Chondrocyte (in vitro differentiated cells): ENCODE measurements at places on chromosomes 3 and 15. TPM values are rescaled to one million over a fixed set of nuclear protein-coding genes. Genes with fewer than 3 reads are reported as not detected.

The TAMM41 gene
- 11.2 to 15.9 TPM (median 13.3 TPM) in 3 replicates for total RNA-seq

DNA sequence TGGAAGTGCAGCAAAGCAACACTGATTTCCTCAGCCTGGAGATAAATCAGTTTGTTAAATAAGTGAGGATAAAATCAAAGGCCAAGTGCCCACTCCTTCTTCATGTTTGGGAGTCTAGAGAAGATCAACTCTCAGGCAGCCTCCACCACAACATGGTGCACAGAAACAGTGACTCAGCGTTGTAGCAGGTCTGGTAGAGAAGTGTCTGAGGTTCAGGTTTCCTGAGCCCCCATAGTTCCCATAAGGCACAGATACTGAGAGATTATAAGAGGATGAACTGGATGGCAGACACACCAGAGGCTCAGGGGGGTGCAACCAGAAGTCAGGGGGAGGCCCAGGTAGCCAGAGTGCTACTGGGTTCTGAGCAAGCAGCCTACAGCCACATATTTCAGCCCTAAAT is 166.7 kb downstream of the FRMD5 start:
- H3K4me3 ChIP-seq = no peak overlapping the region
- H3K4me1 ChIP-seq = peaks cover 27% of the 10 kb centered on the region
- H3K36me3 ChIP-seq = no peaks in the 10 kb centered on the region
- H3K27ac ChIP-seq = peak overlapping the region; percentile 1
- DNase-seq = no peak

GRCh38 chr15:81183439-81183775 is 13.3 kb upstream of the IL16 start:
- DNase-seq = no peak
- peaks cover 14% of the 10 kb centered on the region for H3K27me3 ChIP-seq
- H3K27ac ChIP-seq = no peak overlapping the region
- no peaks in the 10 kb centered on the region for H3K36me3 ChIP-seq
- H3K4me3 ChIP-seq = peak overlapping the region; percentile 65

The GOLGA8Q gene
- total RNA-seq = 1.0 to 3.2 TPM in 2 of 3 replicates, not detected in the other

- no peak for DNase-seq
- peak overlapping the region; percentile 93 for H3K4me3 ChIP-seq
- peak overlapping the region; percentile 97 for H3K27ac ChIP-seq
These were observed 556 bp downstream of the CHP1 start for GRCh38 chr15:41231422-41232226.

DNA sequence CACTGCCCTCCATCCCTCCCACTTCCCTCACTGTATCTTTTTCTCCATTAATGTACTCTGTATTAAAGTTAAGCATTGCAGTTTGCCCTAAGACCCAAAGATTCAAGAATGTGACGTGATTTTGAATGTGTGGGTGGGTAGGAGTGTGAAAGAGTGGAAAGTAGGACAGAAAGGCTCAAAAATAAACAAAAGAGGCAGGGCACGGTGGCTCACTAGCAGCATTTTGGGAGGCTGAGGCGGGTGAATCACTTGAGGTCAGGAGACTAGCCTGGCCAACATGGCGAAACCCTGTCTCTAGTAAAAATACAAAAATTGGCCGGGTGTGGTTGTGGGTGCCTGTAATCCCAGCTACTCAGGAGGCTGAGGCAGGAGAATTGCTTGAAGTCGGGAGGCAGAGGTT is 18.4 kb downstream of the TFRC start:
- H3K27ac ChIP-seq = no peak overlapping the region
- H3K27me3 ChIP-seq = no peaks in the 10 kb centered on the region
- peaks cover 11% of the 10 kb centered on the region for H3K4me1 ChIP-seq
- no peak for DNase-seq

GRCh38 chr3:86856711-86857110 is 134.2 kb downstream of the VGLL3 start:
- no peak overlapping the region for H3K27ac ChIP-seq
- no peaks in the 10 kb centered on the region for H3K4me1 ChIP-seq
- H3K36me3 ChIP-seq = no peaks in the 10 kb centered on the region
- no peak for DNase-seq

DNA sequence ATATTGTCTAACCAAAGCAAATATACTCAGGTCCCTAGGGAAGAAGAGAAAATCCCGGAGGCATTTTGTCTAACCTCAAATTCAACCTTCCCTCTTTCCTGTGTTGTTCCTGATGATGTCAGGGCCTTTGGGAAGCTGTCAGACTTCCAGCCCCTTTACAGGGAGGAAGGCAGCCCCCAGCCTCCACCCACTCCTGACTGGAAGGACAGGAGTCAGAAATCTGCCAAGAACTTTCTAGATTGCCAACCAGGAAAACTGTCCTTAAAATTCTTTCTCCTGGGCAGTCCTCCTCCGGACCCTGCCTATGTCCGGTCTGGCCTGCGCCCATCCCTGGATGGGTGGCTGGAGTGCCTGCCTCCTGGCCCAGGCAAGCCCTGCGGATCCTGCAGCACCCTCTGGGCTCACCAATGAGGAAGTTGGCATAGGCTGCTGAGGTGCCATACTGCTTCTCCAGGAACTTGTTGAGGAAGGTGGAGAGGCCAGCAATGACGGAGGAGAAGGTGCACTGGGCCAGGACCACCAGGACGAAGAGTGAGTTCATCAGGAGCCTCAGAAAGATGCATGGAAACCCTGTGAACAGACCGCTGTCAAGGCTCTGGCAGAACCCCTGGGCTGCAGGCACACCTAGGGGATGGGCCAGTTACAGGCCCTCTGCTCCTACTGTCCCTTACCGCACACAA is 52.6 kb upstream of the RAB6B start:
- H3K36me3 ChIP-seq = no peaks in the 10 kb centered on the region
- H3K27ac ChIP-seq = no peak overlapping the region
- H3K4me3 ChIP-seq = no peak overlapping the region

- peak overlapping the region; percentile 50 for H3K27ac ChIP-seq
- peaks cover 66% of the 10 kb centered on the region for H3K4me1 ChIP-seq
- no peak for DNase-seq
- no peaks in the 10 kb centered on the region for H3K27me3 ChIP-seq
- H3K36me3 ChIP-seq = peaks cover 2% of the 10 kb centered on the region
These were observed 2.8 kb upstream of the PRICKLE2 start for GRCh38 chr3:64228110-64228509.

DNA sequence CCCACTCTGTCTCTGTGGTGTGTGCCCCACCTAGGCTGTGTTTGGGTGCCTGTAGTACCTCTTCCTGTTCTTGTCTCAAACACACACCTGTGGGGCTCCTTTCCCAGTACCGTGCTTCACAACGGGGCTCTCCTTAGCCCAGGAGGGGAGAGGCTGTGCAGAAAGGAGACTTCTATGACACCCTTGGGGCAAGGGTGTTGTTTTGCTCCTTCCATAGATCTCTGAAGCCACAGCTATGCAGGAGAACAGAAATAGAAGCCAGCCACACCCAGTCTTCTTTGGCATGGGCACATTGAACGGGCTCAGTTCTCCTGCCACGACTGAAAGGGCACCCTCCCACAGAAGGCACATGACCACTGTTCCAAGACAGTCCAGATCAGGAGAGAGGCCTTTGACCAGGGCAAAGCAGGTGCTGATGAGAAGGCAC is 74.3 kb downstream of the LIPC start:
- peak overlapping the region; percentile 53 for H3K27ac ChIP-seq
- peaks cover 27% of the 10 kb centered on the region for H3K4me1 ChIP-seq
- no peaks in the 10 kb centered on the region for H3K36me3 ChIP-seq
- no peak overlapping the region for H3K4me3 ChIP-seq
- H3K27me3 ChIP-seq = no peaks in the 10 kb centered on the region

GRCh38 chr15:32843219-32843815 is 125.5 kb downstream of the GREM1 start:
- DNase-seq = no peak
- H3K27ac ChIP-seq = no peak overlapping the region
- H3K4me1 ChIP-seq = peaks cover 32% of the 10 kb centered on the region
- H3K36me3 ChIP-seq = no peaks in the 10 kb centered on the region
- no peaks in the 10 kb centered on the region for H3K27me3 ChIP-seq
- no peak overlapping the region for H3K4me3 ChIP-seq

GRCh38 chr3:186849374-186849975 is 7.0 kb downstream of the ADIPOQ start:
- DNase-seq = no peak
- H3K27ac ChIP-seq = no peak overlapping the region
- no peaks in the 10 kb centered on the region for H3K4me1 ChIP-seq
- peaks cover 17% of the 10 kb centered on the region for H3K27me3 ChIP-seq

GRCh38 chr3:79551997-79552396 is 215.8 kb downstream of the ROBO1 start:
- no peak overlapping the region for H3K27ac ChIP-seq
- H3K4me3 ChIP-seq = no peak overlapping the region
- H3K36me3 ChIP-seq = no peaks in the 10 kb centered on the region

GRCh38 chr3:158102242-158103080 is 3.8 kb downstream of the SHOX2 start:
- H3K4me1 ChIP-seq = peaks cover 41% of the 10 kb centered on the region
- H3K36me3 ChIP-seq = peaks cover 4% of the 10 kb centered on the region

DNA sequence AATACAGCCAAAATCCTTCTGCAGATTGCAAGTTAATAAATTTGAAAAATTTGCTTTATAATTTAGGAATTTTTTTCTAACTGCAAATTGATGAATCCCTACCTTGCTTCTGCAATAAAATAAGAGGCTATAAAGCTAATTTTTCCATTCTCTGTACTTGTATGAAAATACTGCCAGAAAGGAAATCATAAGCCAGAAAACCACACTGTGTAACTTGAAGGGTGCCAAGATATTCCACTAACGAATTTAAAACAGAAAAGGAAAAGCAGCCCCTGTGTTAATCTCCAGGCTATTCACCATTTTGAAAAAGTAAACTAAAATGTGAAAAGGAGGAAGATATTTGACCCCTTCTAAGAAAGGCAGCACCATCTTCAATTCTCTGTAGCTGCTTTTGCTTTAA is 557.9 kb upstream of the ZNF385D start:
- H3K4me3 ChIP-seq = no peak overlapping the region
- H3K27me3 ChIP-seq = peaks cover 3% of the 10 kb centered on the region
- no peak overlapping the region for H3K27ac ChIP-seq
- no peak for DNase-seq
- H3K36me3 ChIP-seq = no peaks in the 10 kb centered on the region

The SCG5 gene
- total RNA-seq = 1.3 to 2.6 TPM (median 2.5 TPM) in 3 replicates

The PLA2G4D gene
- total RNA-seq = not detected in 3 replicates

DNA sequence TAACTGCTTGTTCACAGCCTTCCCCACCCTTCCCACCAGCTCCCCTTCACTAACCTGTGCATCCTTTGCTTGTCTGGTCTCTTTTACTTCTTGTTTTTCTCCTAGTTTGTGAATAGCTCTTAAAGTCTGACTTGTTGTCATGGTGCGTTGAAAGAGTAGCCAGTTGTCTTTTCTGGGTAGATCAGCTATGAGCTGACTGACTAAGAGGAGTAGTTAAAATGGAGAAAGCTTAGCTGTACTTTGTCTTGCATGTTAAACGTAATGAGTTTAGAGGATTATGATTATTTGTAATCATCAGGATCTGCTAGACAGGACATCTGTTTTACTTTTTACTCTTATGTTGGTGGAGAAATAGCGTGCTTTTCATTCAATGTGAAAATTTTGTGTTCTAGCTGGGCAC is 35.9 kb downstream of the ATP2C1 start:
- no peak overlapping the region for H3K4me3 ChIP-seq
- peaks cover 5% of the 10 kb centered on the region for H3K36me3 ChIP-seq
- H3K4me1 ChIP-seq = peaks cover 35% of the 10 kb centered on the region
- no peaks in the 10 kb centered on the region for H3K27me3 ChIP-seq
- no peak overlapping the region for H3K27ac ChIP-seq
